ENCODE measurements at places on chromosomes 5 and 9. TPM values are rescaled to one million over a fixed set of nuclear protein-coding genes. Genes with fewer than 3 reads are reported as not detected.

DMRT1 gene
- total RNA-seq = not detected

LHFPL2 gene
- total RNA-seq = 8.8 TPM

- peak; percentile 56 for DNase-seq
These were observed 187.7 kb downstream of the CACNA1B start for GRCh38 chr9:138065287-138065686.

DNA sequence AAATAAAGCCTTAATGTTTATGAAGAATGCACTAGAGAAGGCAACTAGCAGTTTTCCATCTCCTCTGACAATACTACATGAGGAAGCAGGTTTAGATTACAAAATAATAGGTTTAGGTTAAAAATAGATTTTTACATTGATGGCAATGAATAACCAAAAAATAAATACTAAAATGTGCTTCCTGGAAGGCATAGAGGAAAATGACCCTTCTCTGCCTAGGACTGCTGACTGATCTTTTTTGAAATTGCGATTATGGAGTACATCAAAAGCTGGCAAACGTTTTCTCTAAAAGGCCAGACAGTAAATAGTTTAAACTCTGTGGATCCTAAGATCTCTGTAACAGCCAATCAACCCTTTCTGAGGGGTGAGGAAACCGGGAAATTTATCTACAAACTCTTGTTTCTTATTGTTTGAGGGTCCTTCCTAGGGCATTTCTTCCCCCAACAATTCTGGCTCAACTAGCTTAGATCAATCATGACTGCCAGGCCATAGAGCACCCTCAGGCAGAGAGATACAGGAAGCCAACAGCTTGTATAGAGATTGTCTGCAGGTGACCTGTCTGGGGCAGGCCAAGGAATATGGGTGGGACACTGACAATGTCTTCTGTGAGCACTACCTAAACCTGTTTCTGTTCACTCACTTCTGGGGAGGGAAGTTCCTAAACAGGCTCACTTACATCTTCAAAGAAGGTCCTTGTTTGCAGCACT is 67.3 kb downstream of the MROH2B start:
- DNase-seq = no peak

DNA sequence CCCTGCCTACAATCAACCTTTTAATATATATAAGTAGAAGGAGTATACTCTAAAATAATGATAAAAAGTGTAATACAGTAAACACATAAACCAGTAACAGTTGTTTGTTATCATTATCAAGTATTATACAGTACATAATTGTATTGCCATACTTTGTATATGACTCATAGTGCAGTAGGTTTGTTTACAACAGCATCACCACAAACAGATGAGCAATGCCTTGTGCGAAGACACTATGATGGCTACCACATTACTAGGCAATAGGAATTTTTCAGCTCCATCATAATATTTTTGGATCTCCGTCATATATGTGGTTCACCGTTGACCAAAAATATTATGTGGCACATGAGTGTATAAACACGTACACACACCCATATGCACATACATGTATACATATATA is 69.7 kb upstream of the APC start:
- no peak for DNase-seq
